ENCODE measurements at places on chromosomes 13 and 19. TPM values are rescaled to one million over a fixed set of nuclear protein-coding genes. Genes with fewer than 3 reads are reported as not detected.

Gene KCNN4
- total RNA-seq = 0.63 TPM

Gene INSL3
- total RNA-seq = not detected

Gene GPALPP1
- total RNA-seq = 25.8 TPM

Gene FGF21
- not detected for total RNA-seq

Gene CAPN12
- not detected for total RNA-seq

DNA sequence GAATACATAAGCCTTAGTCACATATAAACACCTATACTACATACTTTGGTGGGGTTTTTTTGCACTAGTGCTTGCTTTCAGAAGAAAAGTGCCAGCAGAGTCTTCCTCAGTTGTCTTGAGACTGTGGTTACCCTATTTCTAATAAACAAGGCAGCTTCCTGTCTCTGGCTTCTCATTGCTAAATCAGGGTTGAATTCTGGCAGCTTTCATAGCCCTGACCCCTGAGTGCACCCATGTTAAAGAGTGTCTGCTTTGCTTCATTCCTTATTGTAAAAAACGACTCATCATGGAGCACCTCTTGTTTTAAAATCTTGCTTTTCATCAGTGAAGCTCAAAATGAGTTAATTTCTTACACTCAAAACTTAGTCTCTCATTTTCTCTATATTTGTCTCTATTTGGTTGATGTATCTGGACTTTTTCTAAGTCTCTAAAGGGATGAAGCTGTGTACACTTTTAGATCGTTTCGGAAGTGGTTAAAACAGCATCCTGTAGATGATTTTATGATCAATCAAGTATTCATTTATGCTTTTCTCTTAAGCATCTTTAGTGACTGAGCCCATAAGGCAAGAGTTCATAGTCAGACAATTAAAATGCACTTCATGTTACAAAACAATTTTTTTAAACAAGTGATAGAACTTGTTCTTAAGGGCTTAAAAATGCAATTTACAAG is 72.1 kb downstream of the KLF12 start:
- DNase-seq = no peak

DNA sequence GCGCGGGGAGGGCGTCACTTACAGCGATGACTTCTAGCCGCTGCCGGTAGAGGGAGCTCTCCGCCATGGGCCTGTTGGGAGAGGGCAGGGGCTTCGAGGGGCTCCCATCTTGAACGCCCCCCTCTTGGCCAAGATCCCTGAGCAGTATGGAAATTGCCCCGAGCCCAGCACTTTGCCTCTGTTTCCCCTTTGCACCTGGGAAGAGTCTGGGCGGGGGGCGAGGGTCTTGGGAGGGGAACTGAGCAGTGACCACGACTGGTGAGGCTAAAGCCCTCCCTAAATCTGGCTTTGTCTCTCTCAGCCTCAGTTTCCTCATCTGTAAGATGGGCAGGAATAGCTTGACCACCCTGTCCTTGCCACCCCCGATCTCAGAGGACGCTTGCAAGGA is 2.8 kb downstream of the PALM3 start:
- no peak for DNase-seq

DNA sequence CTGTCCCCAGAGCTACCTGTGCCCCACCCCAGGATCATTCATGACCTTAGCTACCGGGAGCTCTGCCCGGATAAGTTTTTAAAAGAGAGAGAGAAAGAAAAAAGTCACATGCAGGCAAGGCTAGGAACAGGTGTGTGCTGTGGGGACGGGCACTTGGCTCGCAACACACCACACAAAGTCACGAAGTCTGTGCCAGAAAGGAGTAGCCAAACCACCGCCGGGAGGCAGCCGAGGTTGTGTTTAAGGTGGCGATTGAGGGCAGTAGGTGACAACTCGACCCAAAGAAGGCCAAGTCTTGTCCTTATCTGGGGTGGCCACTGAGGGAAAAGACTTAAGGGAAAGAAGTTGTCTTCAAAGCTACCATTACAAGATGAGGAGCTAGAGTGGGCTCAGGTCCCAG is 4.6 kb upstream of the TSHZ3 start:
- DNase-seq = no peak

GRCh38 chr13:65932587-65933239 is 1297.4 kb downstream of the PCDH9 start:
- peak; percentile 43 for DNase-seq

GRCh38 chr13:43100667-43101066 is 77.3 kb downstream of the DNAJC15 start:
- DNase-seq = no peak

- DNase-seq = no peak
These were observed 44.4 kb downstream of the GPC6 start for GRCh38 chr13:93270769-93271742.

- DNase-seq = no peak
These were observed 85.4 kb upstream of the TUBA3C start for GRCh38 chr13:19266979-19267378.

GRCh38 chr13:113499936-113500335 is 9.4 kb upstream of the DCUN1D2 start:
- DNase-seq = no peak

GRCh38 chr13:33227927-33228647 is 57.5 kb downstream of the STARD13 start:
- DNase-seq = no peak
